ENCODE measurements at places on chromosomes 5 and 9.

DNA sequence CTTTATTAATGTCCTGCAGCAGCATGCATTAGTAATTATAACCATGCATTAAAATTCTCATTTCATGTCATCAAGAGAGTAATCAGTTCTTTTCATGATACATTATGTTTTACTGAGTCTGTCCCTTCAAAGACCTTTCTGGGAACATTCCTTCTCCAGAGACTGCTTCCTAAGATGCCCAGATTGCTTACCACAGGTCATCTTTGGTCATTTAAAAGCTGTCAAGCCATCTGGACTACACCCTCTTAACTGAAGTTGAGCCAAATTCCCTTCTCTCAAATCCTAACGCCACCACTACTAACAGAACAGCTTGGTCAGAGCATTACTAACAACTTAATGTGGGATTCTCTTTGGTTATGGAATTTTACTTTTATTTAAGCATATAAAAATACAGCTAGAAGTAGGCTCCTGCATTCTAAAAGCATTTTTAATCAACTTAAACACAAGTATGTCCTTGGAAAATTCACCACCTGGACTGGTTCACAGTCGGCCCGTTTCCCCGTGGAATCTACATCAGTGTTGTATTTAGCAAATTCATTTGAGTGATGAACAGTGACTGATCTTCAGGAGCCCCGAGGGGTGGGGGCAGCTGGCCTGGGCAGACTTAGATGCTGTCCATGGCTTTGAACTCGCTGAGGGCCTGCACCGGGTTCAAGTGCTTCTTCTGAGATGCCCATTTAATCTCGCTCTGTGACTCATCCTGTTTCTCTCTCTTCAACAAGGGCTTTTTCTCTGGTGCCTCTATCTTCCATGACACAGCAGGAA, 92.8 kb upstream of the CCDC112 start:
- no peak for DNase-seq

DNA sequence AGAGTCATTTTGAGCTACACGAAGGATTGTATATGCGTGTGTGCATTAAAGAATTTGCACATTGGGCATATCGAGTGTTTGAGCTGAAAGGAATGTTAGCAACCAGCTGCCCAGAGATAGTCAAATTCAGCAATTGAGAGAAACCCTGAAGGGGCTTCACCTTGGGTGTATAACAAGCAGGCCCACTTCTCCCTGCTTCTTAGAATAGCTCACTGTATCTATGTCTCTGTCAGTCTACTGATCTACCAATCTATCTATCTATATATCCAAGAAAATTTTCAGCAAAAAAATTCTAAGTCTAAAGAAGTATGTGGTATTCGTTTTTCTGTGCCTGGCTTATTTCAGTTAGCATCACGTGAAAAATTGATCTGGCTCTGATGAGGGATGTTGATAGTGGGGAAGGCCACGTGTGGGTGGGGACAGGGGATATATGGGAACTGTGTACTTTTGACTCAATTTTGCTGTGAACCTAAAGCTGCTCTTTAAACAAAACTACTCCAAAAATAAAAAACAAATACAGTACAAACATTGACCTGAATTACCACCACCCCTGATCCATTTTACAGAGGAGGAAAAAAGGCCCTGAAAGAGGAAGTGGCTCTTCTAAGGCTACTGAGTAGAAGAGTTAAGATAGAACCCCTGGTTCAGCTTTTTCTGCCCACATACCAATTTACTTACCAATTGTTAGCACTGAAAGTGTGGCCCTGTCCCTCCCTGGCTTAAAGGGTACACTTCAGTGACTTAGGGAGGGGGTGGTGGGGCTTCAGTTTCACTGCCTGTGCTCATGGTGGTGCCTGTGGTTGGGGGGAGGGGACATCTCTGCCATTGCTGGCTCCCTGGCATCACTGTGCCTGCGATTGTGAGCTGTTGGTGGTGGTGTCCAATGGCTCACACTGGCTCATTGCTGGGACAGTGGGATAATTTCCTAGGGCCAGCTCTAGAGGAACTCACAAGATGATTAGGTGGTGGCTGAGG, 141.8 kb downstream of the DOCK2 start:
- no peak for DNase-seq

DNA sequence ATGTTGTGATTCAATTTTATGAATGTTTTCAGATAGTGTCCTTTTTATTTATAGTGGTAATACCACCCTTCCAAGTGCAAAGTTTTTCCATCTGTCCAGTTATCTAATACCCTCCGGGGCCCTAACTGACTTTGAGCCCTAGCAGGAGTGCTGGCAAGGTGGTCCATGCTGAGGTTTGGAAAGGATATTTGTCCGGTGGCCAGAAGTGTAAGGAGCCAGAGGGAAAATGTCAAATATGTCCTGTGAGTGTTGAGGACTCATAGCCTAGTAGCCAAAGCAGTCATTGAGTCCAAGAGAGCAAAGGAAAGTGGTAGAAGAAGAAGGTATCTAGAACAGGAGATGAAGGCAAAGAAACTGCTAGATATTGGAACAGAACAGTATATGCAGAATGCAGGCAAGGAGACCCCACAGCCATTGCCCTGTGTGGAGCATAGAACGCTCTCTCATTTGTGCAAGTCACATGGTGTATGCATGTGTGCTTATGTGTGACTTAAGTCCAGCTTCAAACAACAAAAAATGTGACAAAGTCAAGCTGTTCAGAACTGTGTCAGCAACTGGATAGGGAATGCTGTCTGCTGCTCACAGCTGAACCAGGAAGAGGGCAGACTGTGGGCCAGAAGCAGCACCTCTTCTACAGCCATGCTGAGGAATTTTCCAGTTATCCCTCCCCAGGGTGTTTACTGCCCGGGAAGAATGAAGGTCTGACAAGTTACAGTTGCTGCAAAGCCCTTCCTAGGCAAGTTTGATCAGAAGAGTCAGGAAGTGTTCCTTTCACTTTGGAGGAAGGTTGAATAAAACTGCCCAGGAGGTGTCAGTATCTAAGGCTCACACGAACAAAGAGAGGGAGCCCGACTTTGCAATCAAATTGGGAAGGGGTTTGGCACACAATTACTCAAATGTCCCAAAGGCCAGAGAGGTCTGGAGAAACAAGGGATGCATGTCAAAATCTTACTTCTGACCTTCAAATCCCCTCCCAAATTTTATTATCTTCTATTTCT, 463.3 kb upstream of the DMAC1 start:
- DNase-seq, result no peak

DNA sequence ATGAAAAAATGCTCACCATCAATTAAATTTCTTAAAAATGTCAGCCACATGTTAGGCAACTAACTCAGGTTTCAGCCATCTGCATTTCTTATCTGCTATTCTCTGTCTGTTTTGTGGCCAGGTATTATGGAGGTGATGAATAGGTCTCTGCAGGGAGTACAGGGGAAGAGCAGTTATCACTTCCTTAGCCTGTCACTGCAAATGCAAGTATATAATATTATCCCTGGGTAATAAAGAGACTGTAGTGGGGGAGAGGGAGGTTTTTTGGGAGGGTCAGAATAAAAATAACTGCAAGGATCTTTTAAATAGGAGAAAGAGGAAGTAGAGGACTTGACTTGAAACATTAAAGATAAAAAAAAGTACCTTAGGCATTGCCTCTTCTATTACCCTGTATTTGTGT, 49.6 kb upstream of the PTGER4 start:
- no peak for DNase-seq

- DNase-seq, result no peak
These were observed 161.7 kb downstream of the RANBP17 start for GRCh38 chr5:171023508-171023907.

DNA sequence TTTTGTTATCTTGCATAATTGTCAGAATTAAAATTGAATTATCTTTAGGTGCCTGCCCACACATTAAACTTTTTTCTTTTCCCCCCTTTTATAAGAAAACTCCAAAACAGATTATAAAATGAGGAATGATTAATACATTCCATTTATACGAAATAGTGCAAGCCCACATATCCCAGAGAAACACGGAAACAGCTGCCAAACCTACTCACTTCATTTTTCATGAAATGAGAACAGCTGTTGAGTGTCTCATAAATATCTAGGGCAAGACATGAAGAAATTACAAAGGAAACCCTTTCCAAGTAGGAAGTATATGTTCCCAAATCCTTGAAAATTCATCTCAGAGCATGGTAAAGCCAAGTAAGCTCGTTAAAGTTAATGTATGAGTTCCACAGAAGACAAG, 459.4 kb upstream of the NMUR2 start:
- no peak for DNase-seq

GRCh38 chr5:140588311-140589070, 23.9 kb downstream of the SLC35A4 start:
- DNase-seq, result no peak

- DNase-seq, result no peak
These were observed 228.2 kb upstream of the TYRP1 start for GRCh38 chr9:12464910-12465512.

GRCh38 chr5:60597572-60598320, 102.2 kb downstream of the DEPDC1B start:
- no peak for DNase-seq

All from activated CD4-positive, alpha-beta T cell treated with anti-CD3 and anti-CD28 coated beads, Interleukin-2, amount 50 U/mL, for 1 hour (primary cell).